ENCODE measurements at places on chromosomes 13 and 19. TPM values are rescaled to one million over a fixed set of nuclear protein-coding genes. Genes with fewer than 3 reads are reported as not detected.
A peak's percentile ranks its signal among the peaks of the same experiment; 100 is the strongest.

DNA sequence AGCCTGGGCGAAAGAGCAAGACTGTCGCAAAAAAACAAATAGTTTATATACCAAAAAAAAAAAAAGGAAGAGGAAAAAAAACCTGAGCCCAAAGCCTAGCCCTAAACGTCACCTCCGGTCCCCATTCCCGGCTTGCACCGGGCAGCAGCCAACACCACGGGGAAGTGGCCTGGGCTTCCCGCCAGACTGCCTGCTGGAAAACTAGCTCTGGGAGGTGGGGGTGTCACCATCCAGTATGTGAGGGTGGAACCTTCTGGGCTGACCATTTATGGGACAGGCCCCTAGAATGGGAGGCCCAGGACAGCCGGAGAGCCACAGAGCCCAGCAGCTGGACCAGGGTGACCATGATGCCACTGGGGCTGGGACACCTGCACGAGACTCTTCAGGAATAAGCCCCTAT, 37.3 kb downstream of the IL12RB1 start:
- no peak overlapping the region for H3K4me3 ChIP-seq
- H3K36me3 ChIP-seq, result no peaks in the 10 kb centered on the region
- no peak overlapping the region for H3K27ac ChIP-seq
- H3K27me3 ChIP-seq, result no peaks in the 10 kb centered on the region
- no peak for DNase-seq

DNA sequence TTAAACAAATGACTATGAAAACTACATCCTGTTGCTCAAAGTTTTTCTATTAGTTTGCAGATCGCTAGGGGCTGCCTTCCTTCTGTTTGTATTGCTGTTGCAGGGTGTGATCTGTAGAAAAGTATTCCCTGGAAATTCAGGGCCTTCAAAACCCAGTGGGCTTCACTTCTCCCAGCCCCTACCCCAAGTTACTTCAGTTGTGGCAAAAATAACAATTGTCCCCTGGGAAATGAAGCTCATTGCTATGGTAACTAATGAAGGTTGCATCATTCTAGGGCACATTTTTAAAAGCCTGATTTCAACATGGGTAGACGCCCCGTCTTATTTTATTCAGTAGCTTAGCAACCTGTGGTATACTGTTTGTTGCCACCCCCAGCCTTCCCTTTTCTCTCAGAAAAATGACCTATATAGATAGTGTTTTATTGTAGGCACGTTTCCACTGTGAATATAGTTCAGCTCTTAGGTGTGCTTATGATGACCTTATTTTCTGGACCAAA, 60.9 kb downstream of the WDFY2 start:
- peak overlapping the region; percentile 38 for H3K4me3 ChIP-seq
- peak overlapping the region; percentile 68 for H3K27ac ChIP-seq
- no peaks in the 10 kb centered on the region for H3K27me3 ChIP-seq

DNA sequence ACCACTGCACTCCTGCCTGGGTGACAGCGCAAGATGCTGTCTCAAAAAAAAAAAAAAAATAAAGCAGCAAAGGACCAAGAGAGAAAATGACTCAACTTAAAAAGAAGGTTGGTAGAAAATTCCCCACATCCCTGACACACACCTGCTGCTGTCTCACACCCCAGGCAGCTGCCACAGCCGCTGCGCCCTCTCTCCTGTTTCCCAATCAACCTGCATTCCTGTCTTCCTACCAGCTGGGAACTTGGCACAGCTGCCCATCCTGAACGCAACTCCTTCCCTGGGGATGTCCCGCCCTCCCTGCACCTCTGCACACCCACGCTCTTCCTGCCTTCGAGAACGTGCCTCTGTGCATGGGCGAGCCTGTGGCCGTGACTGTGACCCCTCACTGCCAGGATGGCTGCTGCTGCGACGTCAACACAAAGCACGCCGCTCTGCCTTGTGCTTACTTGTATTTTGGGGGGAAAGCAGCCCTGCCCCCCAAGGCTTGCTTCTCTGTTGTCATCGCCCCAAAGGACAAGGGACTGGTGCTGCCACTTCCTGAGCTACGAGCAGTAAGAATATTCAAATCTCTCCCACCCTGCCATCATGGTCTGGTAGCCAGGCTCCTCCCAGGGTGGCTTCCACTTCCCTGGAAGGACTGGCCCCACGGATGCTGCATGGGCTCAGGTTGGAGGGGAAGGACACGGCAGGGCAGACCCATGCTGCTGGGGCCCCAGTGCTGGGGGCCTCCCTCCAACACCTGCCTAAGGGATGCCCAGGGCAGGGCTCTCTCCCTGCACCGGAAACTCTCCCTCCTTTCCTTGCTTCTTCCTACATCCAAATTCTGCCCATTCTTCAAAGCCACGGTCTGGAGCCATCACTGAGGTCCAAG, 20.7 kb downstream of the SH3GL1 start:
- no peaks in the 10 kb centered on the region for H3K36me3 ChIP-seq
- peak; percentile 61 for DNase-seq
- H3K27me3 ChIP-seq, result no peaks in the 10 kb centered on the region
- H3K4me1 ChIP-seq, result peaks cover 58% of the 10 kb centered on the region
- H3K4me3 ChIP-seq, result peak overlapping the region; percentile 74

- peaks cover 6% of the 10 kb centered on the region for H3K36me3 ChIP-seq
- H3K27me3 ChIP-seq, result no peaks in the 10 kb centered on the region
- H3K27ac ChIP-seq, result no peak overlapping the region
- DNase-seq, result peak; percentile 51
- H3K4me1 ChIP-seq, result no peaks in the 10 kb centered on the region
These were observed 14.6 kb downstream of the CBARP start for GRCh38 chr19:1223018-1223855.

DNA sequence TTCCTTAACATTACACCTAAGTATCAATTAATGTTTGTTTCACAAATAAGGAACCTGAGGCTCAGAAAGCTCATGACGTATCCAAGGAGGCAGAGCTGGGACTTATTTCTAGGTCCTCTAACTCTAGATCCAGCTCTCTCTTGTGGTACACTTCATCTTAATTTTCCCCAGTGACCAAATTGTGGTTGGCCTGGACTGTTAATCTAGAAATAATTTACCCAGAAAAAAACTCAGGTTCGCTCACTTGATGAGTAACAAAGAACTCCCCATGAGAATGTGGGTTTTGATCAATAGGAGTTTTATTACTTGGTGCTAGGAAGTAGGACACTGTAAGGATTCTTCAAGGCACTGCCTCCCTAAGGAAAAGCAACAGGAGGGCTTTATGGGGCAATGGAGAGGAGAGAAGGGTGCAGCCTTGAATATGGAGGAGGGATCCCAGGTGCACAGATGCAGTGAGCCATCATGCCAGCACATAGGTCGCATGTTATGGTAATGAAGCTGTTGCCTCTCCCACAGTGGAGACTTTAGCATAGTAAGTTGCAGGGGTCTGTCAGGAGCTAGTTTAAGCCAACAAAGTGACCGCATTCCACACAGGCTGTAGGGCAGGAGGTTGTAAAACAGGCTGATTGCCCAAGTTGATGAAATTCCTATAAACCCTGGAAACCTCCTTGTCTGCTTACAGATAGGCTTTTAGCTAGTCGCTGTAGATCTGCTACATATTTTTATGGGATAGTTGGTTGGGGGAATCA, 14.7 kb downstream of the RAP2A start:
- no peak overlapping the region for H3K27ac ChIP-seq
- H3K27me3 ChIP-seq, result no peaks in the 10 kb centered on the region
- H3K4me3 ChIP-seq, result no peak overlapping the region
- no peaks in the 10 kb centered on the region for H3K4me1 ChIP-seq
- peaks cover 12% of the 10 kb centered on the region for H3K36me3 ChIP-seq

DNA sequence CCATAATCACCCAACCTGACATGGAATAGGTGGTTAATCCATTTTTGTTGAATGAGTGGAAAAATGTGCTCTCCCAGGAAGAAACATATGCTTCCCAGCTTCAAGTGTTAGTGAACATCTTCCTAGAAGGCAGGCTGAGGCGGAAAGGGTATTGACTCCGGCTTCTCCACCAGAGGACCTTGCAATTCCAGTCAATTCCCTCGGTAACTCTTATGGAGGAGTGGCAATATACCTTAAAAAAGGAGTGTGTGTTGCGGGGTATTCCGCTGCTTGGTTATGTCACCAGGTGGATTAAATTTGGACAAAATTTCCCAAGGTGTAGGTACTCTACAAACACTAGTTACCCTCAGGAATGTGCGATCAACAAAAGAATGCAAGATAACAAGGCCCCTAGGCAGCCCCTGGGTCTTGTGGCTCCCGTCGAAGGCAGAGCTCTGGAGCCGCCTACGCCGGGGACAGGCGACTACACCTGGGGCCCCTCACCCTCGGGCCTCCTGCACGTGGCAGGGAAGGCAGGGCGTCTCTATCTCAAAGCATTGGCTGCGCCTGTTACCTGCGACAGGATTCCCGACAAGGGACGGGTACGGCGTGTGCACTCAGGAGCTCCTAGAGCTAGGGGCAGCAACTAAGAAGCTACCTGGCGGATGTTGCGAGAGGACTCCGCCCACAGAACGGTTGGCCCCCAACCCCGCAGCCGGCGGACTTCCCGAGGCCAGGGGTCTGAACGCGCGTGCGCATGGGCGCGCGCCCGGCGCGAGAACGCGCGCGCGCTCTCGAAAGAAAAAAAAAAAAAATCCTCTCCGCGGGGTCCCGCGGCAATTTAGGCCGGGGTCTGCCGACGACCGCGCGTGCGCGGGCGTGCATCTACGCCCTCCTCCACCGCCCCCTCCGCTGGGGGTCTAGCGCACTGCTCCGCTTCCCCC, at the start of gene WDR87:
TSS of gene WDR87 (minus strand) at position 649 of the 923 bp plus-strand sequence. CDS start 8,355 bp downstream, outside the sequence.
- peak; percentile 58 for DNase-seq
- H3K27me3 ChIP-seq, result no peaks in the 10 kb centered on the region
- peak within 1 kb of the TSS; percentile 74 for H3K27ac ChIP-seq
- H3K4me1 ChIP-seq, result peaks cover 19% of the 10 kb centered on the region

DNA sequence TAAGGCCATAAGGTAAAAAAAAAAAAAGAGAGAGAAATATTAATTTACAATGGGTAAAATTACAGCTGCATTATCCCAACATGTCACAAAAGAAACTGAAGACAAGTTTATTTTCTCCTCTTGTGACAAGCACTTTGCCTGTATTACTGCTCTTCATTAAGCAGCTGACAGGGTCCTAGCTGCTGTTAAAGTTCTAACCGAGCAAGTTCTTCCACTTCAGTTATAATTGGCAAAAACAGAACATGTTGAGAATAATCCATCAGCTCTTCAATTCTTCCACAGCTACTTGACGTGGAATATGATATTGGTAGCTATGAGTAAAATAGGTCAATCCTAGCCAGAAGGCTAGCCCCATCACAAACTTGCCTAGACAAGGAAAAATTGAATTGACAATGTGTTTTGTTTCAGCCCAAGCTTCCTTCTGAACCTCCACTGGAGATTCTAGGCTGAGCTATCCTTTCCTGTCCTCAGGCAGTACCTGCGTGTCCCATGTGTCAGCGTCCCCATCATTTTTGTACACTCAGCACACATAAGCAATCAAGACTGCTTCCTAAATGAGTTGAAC, 32.2 kb upstream of the DOCK9 start:
- peaks cover 30% of the 10 kb centered on the region for H3K4me1 ChIP-seq
- DNase-seq, result no peak
- H3K27me3 ChIP-seq, result no peaks in the 10 kb centered on the region
- H3K36me3 ChIP-seq, result no peaks in the 10 kb centered on the region

DNA sequence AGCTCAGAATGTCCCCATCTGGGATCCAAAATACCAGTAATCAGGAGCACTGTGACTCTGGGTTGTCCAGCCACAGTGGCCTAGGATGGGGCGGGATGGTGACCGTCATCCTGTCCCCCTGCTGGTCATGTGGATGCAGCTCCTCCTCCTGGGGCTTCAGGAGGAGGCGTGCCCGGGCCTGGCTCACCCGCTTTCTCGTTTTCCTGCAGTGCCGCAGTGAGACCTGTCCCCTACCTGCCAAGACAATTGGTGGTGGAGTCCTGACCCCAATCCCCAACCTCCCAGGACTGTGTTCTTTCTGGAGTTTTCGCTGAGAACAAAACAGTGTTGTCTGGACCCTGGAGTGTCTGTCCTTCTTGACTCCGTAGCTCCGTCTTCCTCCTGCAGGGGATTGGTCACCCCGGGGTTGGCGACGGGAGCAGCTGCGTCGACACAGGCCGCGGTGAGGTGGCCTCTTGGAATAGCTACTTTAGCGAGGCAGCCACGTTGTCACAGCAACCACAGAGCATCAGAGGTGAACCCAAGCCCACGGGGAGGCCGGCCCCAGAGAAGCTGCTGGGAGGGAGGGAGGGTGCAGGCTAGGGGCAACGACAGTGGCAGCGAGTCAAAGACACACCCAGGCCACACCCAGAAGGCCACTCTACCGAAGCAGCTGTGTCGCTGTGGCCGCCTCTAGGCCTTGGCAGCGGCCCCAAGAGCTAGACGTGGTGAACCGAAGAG, 10.2 kb upstream of the EMC10 start:
- no peaks in the 10 kb centered on the region for H3K36me3 ChIP-seq
- no peak overlapping the region for H3K4me3 ChIP-seq
- peaks cover 12% of the 10 kb centered on the region for H3K27me3 ChIP-seq

DNA sequence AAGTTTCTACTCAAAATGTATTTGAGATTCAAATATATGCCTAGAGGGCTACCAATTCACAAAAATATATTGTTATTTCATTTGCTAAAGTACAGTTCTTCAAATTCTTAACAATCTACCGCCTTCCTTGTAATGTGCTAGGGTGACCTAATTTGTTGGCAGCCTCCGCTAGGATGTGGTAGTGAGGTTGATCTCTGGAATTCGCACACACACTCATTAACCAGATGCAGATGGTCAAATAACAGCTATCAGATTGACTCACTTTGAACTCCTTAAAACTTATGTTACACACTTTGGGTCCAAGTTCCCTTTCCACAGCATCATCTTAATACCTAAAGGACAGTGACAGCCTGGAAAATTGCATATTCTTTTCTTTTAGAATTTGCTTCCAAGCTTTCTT, 367.3 kb downstream of the DCT start:
- no peaks in the 10 kb centered on the region for H3K36me3 ChIP-seq
- H3K27me3 ChIP-seq, result no peaks in the 10 kb centered on the region
- no peak overlapping the region for H3K4me3 ChIP-seq
- no peak for DNase-seq
- H3K27ac ChIP-seq, result no peak overlapping the region
- H3K4me1 ChIP-seq, result no peaks in the 10 kb centered on the region

Gene CFAP97D2
- total RNA-seq, result not detected

Gene PLEKHA4
- total RNA-seq, result 10.5 TPM

DNA sequence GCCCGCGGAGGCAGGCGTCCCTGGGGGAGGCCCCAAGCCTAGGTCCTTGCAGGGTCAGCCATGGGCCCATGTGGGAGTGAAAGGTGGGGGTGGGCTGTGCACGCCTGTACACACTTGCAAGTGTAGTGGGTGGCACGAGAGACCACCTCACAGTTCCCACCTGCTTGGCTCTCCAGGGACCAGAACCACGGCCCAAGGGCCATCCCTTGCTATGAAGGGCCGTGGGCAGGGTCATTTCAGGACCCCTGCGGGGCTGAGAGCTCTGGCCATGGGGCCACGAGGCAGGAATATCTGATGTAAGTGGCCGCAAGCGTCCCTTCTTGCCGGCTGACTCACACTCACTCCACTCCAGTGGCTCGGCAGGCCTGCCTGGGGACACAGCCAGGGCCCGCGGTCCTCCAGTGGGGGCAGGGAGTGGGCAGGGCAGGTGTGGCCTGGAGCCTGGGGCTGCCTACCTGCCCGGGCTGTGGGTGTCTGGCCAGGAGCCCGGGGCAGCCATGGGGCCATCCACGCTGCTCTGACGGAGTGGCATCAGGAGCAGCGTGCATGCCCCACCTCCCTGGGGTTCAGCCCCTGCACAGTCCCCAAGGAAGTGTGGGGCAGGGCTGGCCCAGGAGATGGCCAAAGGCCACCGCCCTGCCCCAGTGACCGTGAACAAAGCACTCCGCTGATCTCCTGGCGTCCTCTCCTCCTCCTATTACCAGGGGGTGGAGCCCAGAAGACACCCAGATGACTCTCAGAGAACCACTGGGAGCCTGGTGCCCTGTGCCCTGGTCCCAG, 8.6 kb upstream of the MKNK2 start:
- peak overlapping the region; percentile 93 for H3K4me3 ChIP-seq
- DNase-seq, result no peak
- H3K27me3 ChIP-seq, result no peaks in the 10 kb centered on the region
- peaks cover 41% of the 10 kb centered on the region for H3K4me1 ChIP-seq
- H3K27ac ChIP-seq, result peak overlapping the region; percentile 99

Measured in activated CD4-positive, alpha-beta memory T cell treated with anti-CD3 and anti-CD28 coated beads for 36 hours (primary cell).